ENCODE measurements at places on chromosomes 11 and 22.

DNA sequence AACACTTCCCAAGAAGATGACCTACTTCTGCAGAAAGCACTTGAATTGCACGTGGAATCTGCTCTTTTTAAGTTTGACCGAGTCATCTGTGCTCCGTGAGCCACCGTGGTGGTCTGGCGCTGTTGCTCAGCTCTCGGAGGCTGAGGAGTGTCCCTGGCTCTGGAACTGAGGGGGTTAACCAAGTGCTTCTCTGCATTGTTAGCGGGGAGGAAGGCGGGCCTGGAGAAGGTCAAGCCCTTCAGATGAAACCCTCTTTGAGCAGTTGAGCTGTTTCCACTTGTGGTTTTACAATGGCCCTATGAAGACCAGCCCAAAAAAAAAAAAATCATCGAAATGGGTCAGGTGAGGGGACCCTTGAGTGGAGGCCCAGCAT is 286.4 kb downstream of the NTM start:
- no peak for DNase-seq

DNA sequence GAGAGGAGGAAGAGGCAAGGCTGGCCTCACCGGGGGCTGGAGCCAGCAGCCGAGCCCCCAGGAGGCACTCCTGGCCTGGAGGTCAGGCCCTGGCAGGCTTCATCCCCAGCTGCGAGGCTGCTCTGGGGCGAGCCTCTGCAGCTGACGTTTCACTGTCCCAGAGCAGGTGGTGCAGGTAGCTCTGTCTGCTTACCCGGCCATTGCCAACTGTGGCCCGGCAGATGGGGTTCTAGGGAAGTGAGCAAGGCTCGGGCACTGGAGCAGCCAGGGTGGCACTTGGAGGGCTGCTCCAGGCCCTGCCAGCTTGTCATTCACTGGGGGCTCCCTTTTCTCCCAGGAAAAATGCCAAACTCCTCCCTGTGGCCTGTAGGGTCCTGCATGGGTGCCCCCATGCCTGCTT is 118.7 kb upstream of the ANO1 start:
- no peak for DNase-seq

- no peak for DNase-seq
These were observed 74.0 kb downstream of the USP35 start for GRCh38 chr11:78262691-78263090.

GRCh38 chr11:12840871-12841660 is 166.8 kb downstream of the TEAD1 start:
- DNase-seq = no peak

DNA sequence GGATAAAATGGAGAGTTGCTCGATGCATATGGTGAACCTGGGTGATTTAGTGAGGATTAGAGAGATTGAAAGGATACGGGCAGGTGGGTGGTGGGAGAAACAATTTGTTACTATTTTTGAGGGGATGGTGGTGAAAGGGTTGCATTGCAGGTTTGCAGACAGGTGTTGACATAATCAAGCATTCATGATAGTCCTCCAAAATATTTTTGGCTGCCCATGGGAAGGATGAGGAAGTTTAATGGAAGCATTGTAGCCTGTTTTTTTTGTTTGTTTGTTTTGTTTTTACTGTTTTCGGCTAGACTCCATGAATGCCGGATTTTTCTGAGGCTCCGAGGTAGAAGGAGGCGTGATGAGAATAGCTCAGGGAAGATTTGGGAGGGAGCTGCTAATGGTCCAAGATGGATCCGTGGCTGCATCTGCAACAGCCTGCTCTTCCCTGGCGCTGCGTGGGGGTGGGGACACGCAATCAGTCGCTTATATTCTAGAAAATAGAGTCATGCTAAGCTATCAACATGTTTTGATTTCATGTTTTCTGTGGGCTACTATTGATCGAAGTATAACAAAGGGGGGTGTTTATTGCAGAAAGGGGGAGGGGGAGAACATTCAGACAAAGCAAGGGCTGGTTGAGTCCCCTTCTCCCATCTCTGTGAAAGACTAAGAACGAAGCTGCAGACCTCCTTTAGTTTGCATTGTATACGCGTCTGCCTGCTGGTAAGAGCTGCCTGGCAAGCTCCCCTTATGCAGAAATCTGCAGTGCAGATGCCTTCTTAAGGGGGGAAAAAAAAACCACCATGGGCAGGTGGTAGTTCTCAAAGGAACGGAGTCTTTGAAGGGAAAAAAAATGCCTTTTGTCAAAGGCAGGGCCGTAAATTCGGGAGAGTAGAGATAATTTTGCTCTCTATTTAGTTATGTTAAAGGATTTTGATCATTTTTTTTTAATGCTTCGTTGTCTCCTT is 1.0 kb downstream of the RTN3 start:
- peak; percentile 70 for DNase-seq

Measured in Karpas-422 (cell line).